ENCODE measurements at places on chromosomes 2 and 18.

- no peaks in the 10 kb centered on the region for H3K27me3 ChIP-seq
- H3K4me3 ChIP-seq, result no peak overlapping the region
- no peak overlapping the region for H3K27ac ChIP-seq
- no peaks in the 10 kb centered on the region for H3K4me1 ChIP-seq
- peaks cover 7% of the 10 kb centered on the region for H3K36me3 ChIP-seq
Observed at GRCh38 chr2:8858264-8858663, 20.9 kb upstream of the KIDINS220 start.

DNA sequence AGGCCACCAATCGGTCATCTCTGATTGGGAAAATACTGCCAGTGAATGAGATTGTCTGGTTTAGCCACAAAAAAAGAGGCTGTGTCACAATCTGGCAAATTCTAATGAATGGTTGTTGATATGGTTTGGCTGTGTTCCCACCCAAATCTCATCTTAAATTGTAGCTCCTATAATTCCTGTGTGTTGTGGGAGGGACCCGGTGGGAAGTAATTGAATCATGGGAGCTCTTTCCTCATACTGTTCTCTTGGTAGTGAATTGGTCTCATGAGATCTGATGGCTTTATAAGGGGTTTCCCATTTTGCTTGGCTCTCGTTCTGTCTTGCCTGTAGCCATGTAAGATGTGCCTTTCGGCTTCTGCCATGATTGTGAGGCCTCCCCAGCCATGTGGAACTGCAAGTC lies 838.3 kb downstream of the SLC4A3 start:
- no peak for DNase-seq
- no peak overlapping the region for H3K27ac ChIP-seq
- H3K36me3 ChIP-seq, result no peaks in the 10 kb centered on the region
- H3K27me3 ChIP-seq, result no peaks in the 10 kb centered on the region

DNA sequence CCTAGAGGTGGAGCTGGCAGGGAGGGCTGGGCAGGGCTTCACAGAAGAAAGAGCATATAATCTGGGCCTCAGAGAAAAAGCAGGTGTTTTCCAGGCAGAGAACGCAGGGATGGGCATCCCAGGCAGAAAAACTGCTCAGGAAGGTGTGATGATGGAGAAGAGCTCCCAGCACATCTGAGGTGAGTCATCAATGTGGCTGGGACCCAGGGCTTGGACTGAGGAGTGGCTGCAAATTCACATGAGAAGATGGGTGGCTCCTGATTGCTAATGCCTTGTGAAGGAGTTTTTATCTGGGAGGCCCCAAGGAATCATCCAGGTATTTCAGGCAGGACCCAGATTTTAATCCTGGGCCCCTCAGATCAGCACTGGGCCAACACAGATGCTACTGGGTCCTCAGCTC lies 10.2 kb downstream of the IL1F10 start:
- no peaks in the 10 kb centered on the region for H3K36me3 ChIP-seq
- H3K4me3 ChIP-seq, result no peak overlapping the region
- peaks cover 6% of the 10 kb centered on the region for H3K27me3 ChIP-seq
- no peak overlapping the region for H3K27ac ChIP-seq
- H3K4me1 ChIP-seq, result no peaks in the 10 kb centered on the region

GRCh38 chr2:8306530-8307351 lies 375.1 kb upstream of the ID2 start:
- H3K27me3 ChIP-seq, result peaks cover 5% of the 10 kb centered on the region
- no peak for DNase-seq
- H3K27ac ChIP-seq, result no peak overlapping the region
- peaks cover 19% of the 10 kb centered on the region for H3K4me1 ChIP-seq

- H3K27me3 ChIP-seq, result peaks cover 3% of the 10 kb centered on the region
- peaks cover 6% of the 10 kb centered on the region for H3K36me3 ChIP-seq
- peaks cover 22% of the 10 kb centered on the region for H3K4me1 ChIP-seq
- H3K4me3 ChIP-seq, result no peak overlapping the region
Observed at GRCh38 chr18:45828917-45829811, 3.7 kb downstream of the SIGLEC15 start.

- no peak for DNase-seq
- H3K27me3 ChIP-seq, result peaks cover 12% of the 10 kb centered on the region
- H3K36me3 ChIP-seq, result peaks cover 47% of the 10 kb centered on the region
- peak overlapping the region; percentile 99 for H3K4me3 ChIP-seq
- H3K4me1 ChIP-seq, result peaks cover 28% of the 10 kb centered on the region
Observed at GRCh38 chr2:27369471-27370025, 590 bp downstream of the EIF2B4 start.

DNA sequence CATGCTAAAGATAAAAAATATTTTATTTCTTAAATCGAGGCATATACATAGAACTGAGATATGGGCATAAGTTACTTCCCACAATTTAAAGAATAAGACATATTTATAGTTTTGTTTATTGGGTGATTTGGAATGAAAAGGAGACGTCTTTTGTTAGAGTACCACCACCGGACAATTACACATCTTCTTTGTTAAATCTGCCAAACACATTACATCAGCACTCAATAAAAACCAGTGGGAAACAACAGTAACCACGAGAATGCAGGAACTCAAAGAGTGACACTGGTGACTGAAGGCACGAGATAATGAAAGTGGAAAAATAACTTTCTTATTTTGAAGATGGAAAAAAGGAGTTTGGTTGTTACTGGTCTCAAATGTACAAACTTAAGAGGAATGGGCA lies 92.6 kb upstream of the TFCP2L1 start:
- peaks cover 44% of the 10 kb centered on the region for H3K36me3 ChIP-seq
- H3K4me3 ChIP-seq, result no peak overlapping the region
- H3K27me3 ChIP-seq, result peaks cover 2% of the 10 kb centered on the region
- peak overlapping the region; percentile 10 for H3K27ac ChIP-seq

DNA sequence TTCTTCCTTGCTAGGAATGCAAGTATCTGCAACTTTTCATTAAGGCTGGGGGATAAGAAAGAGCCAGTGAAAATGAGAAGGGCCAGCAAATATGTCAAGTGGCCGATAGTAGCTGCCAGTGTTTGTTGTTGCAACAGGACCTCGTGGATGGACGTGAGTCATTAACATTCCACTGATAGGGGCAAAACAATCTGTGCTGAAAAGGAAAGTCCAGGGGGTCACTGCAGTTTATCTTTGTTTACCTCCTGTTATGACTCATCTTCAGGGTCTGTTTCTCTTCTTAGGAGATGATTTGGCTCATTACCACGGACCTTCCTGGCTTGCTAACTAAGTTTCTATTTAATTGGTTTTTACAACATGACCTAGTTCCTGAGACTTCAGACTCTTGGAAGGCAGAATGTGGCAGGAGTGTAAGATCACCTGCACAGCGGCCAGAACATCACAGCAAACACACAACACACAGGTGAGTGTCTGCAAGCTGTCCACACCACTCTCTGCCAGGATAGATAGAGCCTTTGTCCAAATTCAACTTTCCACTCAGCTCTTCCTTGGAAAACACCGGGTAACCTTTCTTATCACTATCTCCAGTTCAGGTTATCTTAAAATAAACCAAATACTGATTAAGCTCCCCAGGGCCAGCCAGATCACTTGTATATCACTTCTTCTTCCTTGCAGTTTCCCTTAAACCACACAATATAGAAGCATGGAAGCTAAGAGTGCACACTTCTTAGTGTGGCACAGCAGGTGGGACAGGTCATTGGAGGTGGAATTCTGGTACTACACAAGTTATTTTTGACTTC lies 157.5 kb upstream of the LMAN1 start:
- peak; percentile 17 for DNase-seq
- H3K27me3 ChIP-seq, result peaks cover 11% of the 10 kb centered on the region
- peak overlapping the region; percentile 75 for H3K27ac ChIP-seq
- H3K36me3 ChIP-seq, result no peaks in the 10 kb centered on the region
- H3K4me3 ChIP-seq, result no peak overlapping the region

DNA sequence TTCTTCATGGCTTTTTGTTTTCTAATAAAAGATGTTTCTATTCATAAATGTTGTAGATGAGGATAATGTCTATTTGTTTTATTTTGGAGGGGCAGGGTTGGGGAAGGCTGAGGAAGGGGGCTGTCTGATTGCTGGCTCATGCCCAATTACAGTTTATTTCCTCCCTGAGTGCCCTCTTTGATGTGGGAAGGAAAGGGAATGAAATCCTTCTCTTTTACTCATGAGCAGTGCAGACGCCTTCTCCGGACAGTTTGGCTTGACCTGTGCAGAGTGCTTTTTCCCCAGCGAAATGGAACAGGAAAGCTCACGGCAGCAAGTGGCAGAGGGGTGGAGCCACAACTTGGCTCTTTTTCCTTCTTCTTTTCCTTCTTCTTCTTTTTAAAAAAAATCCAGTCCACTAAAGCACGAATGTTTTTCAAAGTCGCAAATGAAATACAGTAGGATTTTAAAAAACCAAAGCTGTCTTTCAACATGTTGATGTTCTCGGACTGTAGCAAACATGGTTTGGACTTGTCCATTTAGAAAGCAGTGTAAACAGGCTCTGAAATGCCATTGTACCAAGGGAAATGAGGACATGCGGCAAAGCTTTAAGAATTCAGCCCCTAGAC lies 34.5 kb downstream of the RAB31 start:
- H3K36me3 ChIP-seq, result no peaks in the 10 kb centered on the region
- peaks cover 6% of the 10 kb centered on the region for H3K27me3 ChIP-seq

GRCh38 chr2:30113617-30114293 lies 33.1 kb upstream of the YPEL5 start:
- H3K27ac ChIP-seq, result no peak overlapping the region
- H3K4me1 ChIP-seq, result no peaks in the 10 kb centered on the region
- H3K4me3 ChIP-seq, result no peak overlapping the region
- DNase-seq, result no peak
- peaks cover 3% of the 10 kb centered on the region for H3K27me3 ChIP-seq

- no peak overlapping the region for H3K4me3 ChIP-seq
- DNase-seq, result no peak
- H3K27me3 ChIP-seq, result peaks cover 2% of the 10 kb centered on the region
- H3K36me3 ChIP-seq, result no peaks in the 10 kb centered on the region
- no peaks in the 10 kb centered on the region for H3K4me1 ChIP-seq
- H3K27ac ChIP-seq, result no peak overlapping the region
Observed at GRCh38 chr2:5766561-5766960, 74.4 kb downstream of the SOX11 start.

GRCh38 chr18:11741505-11742145 lies 52.6 kb downstream of the GNAL start:
- no peak overlapping the region for H3K27ac ChIP-seq
- no peak for DNase-seq
- H3K27me3 ChIP-seq, result peaks cover 5% of the 10 kb centered on the region
- no peak overlapping the region for H3K4me3 ChIP-seq
- H3K36me3 ChIP-seq, result no peaks in the 10 kb centered on the region

DNA sequence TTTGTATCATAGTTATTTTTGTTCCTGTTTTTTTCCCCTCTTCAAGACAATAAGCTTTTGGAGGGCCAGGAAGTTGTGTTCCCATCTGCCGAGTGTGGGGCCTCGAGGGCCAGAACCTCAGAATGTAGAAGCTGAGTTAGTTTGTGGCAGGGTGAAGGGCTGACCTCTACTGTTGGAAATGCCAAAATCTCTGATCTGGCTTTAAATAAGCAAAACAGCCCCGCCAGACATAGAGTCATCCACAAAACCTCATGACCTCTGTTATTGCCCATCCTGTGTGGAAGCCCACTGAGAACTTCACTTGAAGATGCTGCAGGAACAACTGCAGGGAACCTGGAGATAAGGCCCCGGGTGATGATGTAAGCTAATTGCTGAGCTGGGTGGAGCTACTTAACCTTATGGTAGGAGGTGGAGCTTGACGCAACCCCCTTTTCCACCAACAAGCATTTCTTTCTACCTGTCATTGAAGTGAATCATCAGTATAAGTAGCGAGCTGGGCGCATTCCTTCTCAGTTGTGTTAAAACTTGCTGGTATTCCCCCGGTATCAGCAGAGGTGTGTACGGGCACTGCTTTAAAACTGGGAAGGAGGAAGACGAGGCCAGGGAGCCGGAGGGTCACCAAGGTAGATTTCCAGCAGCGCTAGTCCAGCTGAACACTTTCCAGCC lies 177.2 kb downstream of the NEDD4L start:
- peaks cover 60% of the 10 kb centered on the region for H3K4me1 ChIP-seq
- no peak for DNase-seq
- H3K36me3 ChIP-seq, result no peaks in the 10 kb centered on the region

DNA sequence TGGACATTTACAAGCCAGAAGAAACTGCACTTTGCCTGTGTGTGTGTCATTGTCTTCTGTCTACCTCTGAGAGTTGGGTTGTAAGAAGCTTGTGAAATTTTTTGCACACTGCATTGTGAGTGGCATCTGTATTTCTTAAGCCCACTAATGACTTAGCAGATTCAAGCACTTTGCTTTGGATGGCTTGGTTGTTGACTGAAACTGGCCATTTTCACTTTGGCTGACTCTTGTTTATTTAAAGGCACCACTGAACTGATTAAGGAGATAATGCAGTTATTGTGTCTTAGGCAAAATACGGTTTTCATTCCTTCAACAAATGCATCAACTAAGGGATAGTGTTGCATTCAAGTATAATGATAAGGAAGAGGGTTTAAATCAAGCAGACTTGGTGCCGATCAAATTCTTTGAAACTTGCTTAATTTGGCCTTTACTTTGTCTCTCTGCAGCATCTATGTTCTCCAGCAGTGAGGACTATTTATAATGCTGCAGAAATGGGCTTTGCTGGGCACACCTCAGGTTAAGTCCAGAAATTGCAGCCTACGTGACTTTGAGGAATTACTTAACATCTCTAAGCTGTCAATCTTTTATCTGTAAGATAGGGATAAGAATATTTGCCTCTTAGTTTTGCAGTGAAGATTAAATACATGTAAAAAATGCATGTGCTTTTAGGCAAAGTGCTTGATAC lies 142.0 kb downstream of the CCDC85A start:
- no peak overlapping the region for H3K27ac ChIP-seq
- peaks cover 18% of the 10 kb centered on the region for H3K4me1 ChIP-seq
- H3K27me3 ChIP-seq, result no peaks in the 10 kb centered on the region
- no peak for DNase-seq
- no peaks in the 10 kb centered on the region for H3K36me3 ChIP-seq
- H3K4me3 ChIP-seq, result no peak overlapping the region

- no peaks in the 10 kb centered on the region for H3K4me1 ChIP-seq
Observed at GRCh38 chr2:206368484-206368883, 74.8 kb upstream of the ADAM23 start.

DNA sequence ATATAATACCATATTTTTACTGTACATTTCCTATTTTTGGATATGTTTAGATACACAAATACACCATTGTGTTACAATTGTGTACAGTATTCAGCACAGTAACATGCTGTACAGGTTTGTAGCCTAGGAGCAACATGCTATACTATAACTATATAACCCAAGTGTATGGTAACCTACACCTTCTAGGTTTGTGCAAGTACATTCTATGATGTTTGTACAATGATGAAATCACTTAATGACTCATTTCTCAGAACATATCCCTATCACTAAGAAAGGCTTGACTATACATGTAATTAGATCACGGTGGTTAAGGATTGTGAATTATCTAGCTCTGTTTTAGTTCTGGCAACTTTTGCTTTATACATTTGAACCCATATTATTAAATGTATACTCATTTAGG lies 31.3 kb downstream of the NPHP1 start:
- H3K4me1 ChIP-seq, result peaks cover 3% of the 10 kb centered on the region
- H3K36me3 ChIP-seq, result no peaks in the 10 kb centered on the region
- H3K27me3 ChIP-seq, result no peaks in the 10 kb centered on the region

DNA sequence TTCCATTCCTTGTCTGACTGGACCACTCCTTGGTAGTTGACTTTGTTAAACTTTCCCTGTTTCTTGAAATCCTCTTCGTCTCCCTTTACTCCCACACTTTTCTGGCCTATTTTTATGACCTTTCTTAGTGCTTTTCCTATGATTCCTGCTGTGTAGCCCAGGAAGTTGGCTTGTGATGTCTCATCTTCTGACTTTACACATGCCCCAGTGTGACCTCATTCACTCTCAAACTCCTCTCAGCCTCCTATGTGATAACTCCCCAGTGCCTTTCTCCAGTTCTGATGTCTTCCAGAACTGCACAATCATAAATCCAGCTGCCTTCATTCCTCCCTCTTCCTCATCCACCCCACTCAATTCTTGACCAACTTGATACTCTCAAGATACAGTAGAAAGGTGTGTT lies 407.6 kb downstream of the TGIF1 start:
- H3K4me1 ChIP-seq, result no peaks in the 10 kb centered on the region
- no peak for DNase-seq
- H3K4me3 ChIP-seq, result no peak overlapping the region
- H3K27me3 ChIP-seq, result no peaks in the 10 kb centered on the region
- H3K36me3 ChIP-seq, result no peaks in the 10 kb centered on the region

All from endothelial cell (in vitro differentiated cells).